Activated CD4-positive, CD25-positive, alpha-beta regulatory T cell (primary cell): ENCODE measurements at places on chromosomes 5 and 9.

GRCh38 chr9:22528485-22528884 lies 81.9 kb downstream of the DMRTA1 start:
- DNase-seq = no peak

- no peak for DNase-seq
Measured at GRCh38 chr9:104798209-104798995, 34.5 kb downstream of the NIPSNAP3B start.

DNA sequence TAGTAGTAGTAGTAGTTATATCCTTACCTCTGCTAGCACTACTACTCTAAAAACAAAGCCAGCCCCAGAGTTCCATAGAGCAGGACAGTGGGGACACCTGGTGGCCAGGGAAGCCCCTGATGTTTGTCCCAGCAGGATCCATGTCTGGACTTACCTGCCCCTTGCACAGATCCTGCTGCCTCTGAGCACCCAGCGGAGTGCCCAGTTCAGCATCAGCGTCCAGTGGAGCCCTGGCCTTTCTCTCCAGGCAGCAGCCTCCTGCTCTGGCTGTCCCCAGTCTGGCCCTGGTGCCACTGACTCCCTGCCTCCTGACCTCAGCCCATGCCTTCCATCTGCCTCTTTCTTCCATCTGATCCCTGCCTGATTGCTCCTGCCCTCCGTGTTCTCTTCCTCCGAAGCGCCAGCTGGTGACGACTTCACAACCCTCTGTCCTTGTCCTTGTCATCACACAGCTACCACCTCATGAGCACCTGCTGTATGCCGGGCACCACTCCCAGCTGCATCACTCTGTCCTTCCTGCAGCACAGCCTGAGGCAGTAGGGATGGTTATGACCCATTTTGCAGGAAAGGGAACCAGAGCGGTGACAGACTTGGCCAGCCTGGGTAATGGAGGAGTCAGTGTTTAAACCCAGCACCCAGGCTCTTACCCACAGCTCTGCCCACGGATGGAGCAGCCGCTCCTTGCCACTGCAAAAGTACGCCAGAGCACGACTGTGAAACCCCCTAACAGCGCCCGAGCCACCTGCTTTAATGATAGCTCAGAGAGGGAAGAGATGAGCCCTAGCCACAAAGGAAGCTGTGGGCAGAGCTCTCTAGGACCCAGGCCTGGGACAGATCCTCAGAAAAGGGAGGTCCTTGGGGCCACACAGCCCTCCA lies 11.5 kb downstream of the SARDH start:
- DNase-seq = peak; percentile 31

DNA sequence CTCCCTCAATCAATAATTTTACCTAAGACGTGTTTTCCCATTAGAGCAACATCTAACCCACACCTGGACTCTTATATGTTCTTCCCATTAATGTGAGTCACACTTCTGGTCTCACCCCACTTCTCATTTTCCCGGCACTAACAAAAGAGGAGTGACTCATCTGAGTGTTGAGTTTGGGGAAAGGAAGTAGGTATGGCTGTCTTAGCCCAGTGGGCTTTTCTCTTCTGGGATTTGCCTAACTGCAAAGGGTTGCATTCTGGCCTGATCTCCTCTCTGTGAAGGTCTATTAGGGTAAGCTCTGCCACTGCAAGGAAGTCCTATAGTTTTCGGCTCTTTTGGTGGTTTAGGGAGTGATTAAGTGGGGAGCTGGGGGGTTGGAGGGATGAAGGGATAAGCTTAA lies 195.6 kb downstream of the KIAA0825 start:
- DNase-seq = no peak

DNA sequence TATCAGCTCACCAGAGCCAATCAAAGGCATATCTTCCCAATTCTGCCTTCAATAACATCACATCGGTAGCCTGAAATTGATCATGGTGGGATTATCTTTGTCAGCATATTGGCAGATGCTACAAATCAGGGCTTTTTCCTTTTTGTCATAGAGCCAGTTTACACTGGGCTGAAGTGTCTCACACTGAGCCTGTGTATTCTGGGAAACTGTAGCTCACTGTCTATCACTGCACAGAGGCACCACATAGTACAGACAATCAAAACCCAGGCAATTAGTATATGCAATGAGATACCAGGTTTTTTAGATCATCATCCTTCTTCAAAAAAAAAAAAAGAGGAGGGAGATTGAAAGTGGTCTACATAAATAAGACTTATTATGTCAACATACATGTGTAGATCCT lies 46.6 kb downstream of the ADAM19 start:
- no peak for DNase-seq

GRCh38 chr5:142655339-142656267 lies 30.3 kb downstream of the FGF1 start:
- peak; percentile 22 for DNase-seq

DNA sequence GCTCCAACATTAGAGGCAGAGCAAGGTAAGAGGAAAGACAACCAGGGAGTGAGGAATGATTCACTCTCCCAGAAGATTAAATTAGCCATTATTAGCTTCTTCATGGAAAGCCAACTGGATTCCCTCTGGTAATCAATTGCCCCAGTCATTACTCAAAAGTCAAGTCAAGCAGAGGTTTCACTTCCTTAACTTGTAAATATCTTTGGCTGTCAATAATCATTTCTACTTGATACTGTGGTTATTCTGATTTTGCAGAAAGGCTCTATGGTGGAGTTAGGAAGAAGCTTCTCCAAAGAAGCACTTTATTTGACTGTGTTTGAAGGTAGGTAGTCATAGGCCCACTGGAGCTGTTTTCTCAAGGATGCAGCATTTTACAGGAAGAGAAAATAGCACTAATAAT lies 78.0 kb downstream of the JAKMIP2 start:
- no peak for DNase-seq

DNA sequence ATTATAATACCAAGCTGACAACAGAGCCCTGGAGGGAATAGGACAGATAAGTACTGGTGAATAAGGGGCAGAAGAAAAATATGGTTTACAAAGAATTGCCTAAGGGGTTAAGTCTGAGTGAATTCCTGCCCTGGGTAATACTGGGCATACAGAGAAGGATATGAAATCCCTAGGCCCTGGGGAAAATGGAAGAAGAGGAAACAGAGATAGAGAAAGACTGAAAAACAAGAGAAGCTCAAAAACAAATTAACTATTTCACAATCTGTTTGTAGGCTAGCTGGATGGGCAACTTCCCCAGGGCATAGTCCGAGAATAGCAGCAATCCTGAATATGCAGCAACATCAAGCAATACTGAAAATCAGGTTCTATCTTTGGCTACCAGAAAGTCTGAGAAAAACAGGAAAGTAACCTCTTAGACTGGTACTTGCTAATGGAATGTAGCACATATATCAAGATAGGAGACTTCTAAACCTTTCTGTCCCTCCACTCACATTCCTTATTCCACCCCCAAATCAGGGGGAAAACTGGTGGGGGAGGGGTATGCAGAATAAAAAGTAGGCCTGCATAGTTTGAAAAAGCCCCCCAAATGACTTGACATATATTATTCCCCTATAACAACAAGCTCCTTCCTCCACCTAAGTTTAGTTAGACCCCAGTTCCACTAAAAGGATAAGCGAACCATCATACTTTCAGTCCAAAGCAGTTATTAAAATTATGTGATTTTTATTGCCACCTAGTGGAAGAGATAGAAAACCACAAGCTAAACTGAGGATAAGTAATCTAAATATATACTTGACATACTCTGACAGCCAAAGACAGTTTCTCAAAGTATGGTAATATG lies 20.6 kb downstream of the SLC38A9 start:
- no peak for DNase-seq

- DNase-seq = no peak
Measured at GRCh38 chr5:168991311-168991710, 309.6 kb downstream of the SLIT3 start.

DNA sequence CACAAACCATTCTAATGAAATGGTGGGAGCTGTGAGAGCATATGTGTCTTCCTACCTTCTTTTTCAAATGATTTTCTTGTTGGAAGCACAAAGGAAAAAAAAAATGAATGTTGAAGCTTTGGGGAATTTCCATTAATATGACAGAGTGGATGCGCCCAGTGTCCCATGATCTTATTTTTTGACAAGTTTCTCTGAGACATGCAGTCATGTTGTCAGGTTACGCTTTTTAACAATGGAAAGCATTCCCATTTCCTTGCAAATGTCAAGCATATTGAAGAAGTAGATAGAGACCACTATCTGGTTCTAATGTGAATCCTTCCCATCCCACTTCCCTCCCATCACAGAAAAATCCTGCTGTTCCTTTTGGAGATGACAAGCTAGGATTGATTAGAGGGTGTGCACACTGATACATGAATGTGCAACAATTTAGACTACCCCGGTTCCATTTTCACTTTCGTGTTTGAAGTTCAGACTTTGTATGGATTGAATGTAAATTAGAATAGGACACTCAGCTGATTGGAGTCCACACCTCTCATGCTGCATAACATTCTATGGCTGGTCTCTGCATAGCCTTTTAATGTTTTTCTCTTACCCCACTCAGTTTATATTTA lies 919.4 kb downstream of the TLE4 start:
- DNase-seq = no peak

- DNase-seq = no peak
Measured at GRCh38 chr9:77820293-77820954, 172.3 kb upstream of the GNA14 start.

DNA sequence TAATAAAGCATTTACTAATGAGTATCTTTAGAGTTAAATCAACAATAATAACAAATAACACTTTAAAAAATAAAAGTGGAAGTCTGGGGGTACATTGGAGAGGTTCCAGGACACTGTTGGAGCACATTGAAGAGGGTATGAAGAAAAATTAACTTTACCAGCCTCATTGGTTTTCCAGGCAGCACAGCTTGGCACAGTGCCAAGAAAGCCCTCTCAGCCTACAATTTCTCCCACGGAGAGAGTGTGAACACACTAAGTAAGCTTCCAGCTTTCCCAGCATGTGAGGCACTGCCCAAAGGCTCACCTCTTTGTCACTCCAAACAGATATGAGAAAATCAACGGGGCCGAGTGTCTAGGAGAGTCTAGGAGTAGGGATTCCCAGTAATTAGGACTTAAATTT lies 1912.8 kb upstream of the NUDT12 start:
- no peak for DNase-seq

- DNase-seq = no peak
Measured at GRCh38 chr9:18698992-18699391, 225.0 kb downstream of the ADAMTSL1 start.

GRCh38 chr9:123620239-123620638 lies 264.2 kb downstream of the CRB2 start:
- DNase-seq = no peak

GRCh38 chr5:126357585-126358342 lies 65.4 kb upstream of the GRAMD2B start:
- DNase-seq = no peak
